ENCODE measurements at places on chromosomes 1 and 21.

DNA sequence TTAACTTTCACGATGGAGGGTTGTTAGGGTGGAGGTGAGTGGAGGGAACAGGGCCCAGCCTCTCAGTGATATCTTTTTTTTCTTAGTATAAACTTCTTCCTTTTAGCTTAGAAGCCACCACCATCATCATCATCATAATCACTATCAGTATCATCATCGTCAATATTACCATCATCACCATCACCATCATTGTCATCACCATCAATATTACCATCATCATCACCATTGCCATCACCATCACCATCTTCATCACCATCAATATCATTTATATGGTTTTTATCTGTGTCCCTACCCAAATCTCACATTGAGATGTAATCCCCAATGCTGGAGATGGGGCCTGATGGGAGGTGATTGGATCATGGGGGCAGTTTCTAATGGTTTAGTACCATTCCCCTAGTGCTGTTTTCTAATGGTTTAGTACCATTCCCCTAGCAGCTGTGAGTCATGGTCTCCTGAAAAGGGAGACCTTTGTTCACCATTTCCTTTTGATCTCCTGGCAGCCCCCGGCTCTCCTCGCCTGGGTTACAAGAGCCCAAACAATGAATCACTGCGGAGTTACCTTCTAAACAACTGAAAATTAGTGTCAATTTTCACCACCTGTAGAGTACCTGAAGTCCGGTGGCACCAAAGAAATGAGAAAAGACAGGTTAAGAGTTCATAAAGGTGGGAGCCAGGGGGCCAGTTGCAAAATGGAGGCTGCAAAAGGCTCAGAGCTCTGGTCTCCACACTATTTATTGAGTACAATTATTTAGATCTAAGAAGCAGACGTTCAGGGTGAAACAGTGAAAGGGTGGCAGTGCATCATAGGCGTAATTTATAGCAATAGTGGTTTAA, 3.1 kb upstream of the PLA2G2E start:
- no peak for DNase-seq

DNA sequence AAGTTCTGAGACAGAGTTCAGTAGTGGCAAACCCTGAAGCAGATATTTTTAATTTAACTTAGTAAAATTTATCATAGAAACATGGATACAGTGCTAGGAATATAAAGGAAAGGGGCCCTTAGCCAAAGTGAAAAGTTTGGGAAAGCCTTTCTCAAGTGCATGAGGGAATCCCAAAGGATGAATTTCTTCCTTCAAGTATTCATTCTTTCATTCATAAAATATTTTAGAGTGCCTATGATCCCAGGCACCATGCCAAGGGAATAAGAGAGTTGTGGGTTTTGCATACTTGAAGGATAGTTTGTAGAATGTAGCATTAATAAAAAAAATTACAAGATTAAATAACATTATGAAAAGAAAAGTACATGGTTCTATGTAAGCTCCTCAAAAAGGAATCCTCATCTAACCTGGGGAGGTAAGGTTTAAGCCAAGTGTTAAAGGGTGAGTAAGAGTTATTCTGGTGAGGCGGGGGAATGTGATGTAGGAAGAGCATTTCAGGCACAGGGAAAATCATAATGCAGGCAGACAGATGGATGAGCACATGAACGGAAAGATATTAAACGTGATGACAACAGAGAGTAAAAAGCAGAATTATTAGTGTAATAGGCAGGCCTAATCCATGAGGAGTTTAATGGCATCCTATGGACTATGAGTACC, 40.4 kb upstream of the NTNG1 start:
- no peak for DNase-seq

DNA sequence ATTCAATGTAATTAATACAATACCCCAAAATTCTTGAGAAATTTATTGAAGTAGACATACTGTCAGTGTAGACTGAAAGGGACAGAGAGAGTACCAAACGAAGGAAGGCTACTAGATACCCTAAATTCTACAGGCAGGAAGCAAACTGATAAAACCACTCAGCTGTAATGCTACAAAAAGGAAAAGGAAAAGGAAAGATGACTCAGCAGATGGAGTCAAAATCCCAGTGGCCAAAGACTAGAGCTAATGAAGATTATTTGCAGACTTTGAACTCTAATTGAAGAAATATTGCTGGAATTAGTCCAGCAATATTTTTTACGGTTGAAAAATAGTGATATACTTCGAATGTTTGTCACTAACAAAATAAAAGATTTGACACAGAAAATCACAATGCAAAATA, 671.9 kb downstream of the BRINP3 start:
- no peak for DNase-seq

- no peak for DNase-seq
These were observed 41.7 kb upstream of the RXRG start for GRCh38 chr1:165486663-165487062.

- DNase-seq: no peak
These were observed 11.3 kb upstream of the ADGRB2 start for GRCh38 chr1:31775210-31775999.

GRCh38 chr21:45644041-45644906, 749 bp downstream of the PCBP3 start:
- no peak for DNase-seq

DNA sequence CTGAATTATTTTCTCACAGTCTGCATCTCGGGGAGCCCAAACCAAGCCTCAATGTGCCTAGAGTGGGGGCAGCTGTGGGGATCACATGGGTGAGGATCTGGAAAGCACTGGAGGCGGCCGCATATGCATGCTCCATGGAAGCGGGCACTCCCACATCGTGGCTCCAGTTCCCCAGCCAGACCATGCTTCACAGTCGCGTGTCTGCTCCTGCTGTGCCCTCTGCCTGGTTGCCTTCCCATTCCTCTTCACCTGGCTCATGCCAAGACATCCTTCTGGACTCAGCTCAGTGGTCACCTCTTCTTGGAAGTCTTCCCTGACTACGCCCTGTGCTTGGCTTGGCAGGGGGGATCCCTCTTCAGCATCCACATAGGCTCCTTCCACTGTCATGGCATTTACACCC, 32.8 kb downstream of the IGSF21 start:
- DNase-seq: no peak

- DNase-seq: peak; percentile 43
These were observed 73.3 kb downstream of the ADARB1 start for GRCh38 chr21:45147473-45148315.

- DNase-seq: no peak
These were observed 113.8 kb upstream of the ZC3H11B start for GRCh38 chr1:219726480-219727272.

- no peak for DNase-seq
These were observed 13.1 kb downstream of the SERPINC1 start for GRCh38 chr1:173903827-173904531.

DNA sequence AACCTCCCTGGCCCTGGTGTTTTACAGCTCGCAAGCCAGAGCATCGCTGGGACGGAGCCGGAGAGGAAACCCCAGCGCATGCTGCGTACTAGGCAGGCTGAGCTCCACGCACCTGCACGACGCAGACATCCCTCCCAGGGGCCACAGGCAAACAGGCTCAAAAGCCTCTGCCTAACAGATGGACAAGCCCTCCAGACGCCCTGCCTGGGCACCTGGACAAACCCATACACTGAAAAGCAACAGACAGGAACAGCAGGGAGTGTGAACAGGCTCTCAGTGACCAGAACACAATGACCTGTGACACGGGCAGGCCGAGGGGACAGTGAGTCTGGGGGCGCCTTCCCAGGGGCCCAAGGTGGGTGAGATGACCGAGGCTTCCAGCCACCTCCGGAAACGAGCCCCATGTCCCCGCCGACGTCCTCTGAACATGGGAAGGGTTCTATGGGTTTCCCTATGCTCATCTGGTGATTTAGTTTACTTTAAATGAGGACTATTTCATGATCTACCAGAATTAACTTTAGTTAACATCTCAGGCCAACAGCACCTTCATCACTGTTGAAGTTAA, 40.3 kb downstream of the NPHP4 start:
- no peak for DNase-seq

DNA sequence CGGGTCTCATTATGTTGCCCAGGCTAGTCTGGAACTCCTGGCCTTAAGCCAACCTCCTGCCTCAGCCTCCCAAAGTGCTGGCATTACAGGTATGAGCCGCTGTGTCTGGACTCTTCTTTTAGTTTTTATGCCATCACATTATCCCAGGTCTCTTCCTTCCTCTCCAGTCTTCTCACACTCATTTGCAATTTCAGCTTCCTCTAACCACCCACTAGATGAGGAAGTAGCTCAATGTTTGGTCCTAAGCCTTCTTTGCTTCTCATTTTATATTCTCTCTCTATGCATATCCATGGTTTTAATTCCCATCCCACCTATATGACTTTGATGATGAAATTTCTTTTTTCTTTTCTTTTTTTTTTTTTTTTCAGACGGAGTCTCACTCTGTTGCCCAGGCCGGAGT, 3.1 kb upstream of the ZBTB8A start:
- DNase-seq: no peak

- DNase-seq: no peak
These were observed 177.8 kb downstream of the SIPA1L2 start for GRCh38 chr1:232452117-232452516.

DNA sequence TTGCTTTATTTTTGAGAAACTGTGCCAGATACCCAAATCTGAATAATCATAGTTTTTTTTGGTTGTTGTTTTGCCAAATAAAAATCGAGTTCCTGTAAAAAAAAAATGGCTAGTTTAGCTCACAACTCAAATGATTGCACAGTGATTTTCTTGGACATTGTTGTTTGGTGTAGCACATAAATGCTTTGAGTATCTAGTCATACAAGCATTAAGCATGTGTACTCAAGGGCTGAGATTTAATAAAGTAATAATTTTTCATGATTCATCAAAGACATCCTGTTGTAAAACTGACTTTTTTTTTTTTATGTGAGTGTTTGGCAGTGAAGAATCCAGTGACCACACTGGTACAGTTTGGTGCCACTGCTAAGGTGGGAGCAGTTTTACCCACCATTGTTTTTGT, 18.8 kb downstream of the ITSN1 start:
- no peak for DNase-seq

DNA sequence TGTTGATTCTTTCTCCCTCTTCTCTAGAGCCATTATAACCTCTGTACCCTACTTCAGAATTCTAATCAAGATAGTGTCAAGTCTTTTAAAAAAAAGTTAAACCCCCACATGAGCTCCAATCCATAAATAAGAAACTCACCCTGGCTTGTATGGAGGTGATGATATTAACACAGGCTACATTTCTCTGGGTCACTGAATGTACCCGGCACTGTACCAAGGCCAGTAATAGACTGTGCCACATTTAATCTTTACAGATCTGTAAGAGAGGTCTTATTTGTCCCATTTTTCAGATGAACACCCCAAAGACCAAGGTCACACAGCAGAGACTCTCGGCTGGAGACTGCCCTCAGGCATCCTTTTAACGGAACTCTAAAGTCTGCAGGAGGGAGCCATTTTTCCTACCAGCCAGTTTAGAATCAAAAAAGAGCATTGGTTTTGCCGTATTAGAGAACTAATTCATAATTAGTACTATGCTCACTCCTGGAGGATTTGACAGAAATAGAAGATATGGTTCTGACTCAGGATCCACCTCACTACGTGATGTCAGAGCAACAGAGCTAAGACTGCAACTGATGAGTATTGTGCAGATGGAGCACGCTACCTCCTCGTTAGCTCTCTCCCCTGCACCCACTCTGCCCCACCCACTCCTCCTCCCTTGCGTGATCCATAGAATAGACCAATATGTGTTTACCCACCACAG, 217.2 kb upstream of the HOOK1 start:
- no peak for DNase-seq

DNA sequence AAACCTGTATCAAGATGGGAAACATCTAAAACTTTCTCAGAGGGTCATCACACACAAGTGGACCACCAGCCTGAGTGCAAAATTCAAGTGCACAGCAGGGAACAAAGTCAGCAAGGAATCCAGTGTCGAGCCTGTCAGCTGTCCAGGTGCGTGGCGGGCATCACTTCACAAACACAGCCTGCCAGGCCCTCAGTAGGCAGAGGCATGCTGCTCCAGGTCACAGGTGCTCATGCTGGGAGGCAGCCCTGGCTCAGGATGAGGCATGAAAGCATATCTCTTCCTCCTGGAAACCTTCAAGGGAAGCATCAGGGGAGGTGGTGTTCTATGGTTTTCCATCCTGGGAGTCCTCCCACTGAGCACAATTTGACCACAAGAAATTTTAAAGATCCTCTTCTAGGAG, 6.3 kb downstream of the CD2 start:
- DNase-seq: no peak

DNA sequence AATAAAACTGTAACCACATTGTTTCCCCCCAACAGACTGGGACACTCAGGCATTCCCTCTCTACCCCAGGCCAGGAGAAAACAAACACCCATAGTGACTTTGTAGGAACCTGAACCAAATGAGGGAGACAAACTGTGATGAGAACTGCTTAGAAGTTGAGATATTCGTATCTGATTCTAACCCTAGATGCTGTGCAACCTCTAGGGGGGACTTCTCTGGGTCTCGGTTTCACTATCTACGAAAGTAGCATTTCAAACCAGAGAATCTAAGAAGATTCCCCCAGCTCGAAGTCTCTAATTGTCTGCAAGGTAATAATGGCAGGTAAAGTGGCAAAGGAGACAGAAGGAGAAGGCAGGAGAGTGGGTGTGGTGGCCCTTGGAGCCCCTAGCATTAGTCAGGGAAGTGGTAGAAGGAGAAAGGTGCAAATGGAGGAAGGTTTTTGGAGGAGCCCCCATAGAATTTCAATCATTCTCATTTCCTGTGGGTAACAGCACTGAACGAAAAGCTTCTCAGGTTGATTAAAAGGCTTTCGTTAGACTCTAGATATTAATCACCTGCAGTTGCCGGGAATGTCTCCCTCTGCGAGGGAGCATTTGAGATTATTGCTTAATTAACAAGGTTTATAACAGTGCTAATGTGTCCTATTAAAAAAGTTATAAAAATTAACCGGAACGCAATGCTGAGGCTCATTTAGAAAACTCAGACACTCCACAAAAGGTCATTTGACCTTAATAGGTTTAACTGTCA, 46.4 kb downstream of the BEND5 start:
- DNase-seq: no peak

GRCh38 chr1:223199094-223199647, 56.1 kb upstream of the TLR5 start:
- no peak for DNase-seq

GRCh38 chr1:103243481-103243880, 135.2 kb upstream of the COL11A1 start:
- DNase-seq: no peak

DNA sequence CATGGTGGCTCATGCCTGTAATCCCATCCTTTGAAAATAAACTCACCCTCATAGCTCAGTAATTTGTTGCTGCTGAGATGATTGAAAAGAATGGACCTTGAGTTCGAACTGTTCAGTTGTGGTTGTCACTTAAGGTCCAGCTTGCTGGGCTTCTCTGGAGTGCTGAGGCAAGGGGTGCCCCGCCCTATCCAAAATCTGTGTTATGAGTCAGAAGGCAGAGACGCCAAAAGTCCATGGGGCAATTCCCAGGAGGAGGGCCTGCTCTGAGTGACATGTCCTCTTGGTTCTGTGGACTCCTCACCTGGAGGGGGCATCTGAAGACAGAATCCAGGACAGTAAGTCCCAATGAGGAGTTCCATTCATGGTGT, 64.8 kb downstream of the MYOM3 start:
- DNase-seq: no peak

DNA sequence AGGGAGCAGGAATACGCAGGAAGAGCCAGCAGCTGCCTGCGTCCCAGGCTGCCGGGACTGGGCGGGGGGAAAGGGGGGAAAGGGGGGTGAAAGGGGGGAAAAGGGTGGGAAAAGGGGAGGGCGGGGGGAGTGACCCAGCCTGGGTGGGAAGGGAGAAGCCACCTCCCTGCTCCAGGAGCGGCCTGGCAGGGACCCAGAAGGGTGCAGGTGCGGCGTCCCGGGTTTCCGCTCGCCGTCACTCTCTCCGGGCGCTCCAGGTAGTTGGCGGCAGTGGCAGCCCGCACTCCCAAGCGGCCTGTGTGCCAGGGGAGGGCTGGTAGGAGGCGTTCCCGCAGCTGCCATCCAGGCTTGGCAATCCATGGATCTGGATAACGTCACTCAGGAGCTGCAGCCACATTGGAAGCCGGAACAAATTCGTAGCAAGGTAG, 141.0 kb upstream of the NGF start:
- no peak for DNase-seq

All from activated CD8-positive, alpha-beta memory T cell treated with anti-CD3 and anti-CD28 coated beads for 24 hours (primary cell).